COLO829 (cell line): ENCODE measurements at places on chromosomes 11 and 22.
A peak's percentile ranks its signal among the peaks of the same experiment; 100 is the strongest.

DNA sequence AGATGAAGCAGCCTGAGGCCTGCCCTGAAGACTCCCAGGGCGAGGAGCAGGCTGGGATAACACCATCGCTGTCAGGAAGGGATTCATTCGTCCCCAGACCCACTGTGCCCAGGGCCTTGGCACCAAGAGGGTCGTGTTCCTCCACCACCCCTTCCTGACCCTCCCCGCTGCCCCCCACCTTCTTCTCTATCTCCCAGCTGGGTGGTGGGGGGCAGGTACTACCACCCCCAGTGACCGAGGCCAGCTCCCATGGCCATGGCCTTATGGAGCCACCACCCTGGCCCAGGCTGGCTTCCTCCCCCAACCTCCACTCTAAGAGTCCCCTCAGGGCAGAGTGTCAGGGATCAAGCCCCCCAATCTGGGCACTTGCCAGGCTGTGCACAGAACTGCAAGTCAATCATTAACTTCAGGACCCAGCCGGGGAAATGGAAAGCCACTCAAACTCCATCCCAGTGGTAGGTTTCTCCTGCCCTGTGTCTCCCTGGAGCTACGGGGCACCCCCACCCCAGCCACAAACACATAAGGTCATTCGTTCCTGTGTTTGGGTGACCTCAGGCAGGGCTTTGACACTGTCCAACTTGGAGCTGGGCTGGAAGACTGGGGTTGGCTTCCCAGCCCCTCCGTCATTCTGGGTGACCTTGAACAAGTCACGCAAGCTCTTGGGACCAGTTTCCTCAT is 33.3 kb upstream of the WNT11 start:
- no peak for DNase-seq

- no peak for DNase-seq
These were observed 34.7 kb downstream of the MUC15 start for GRCh38 chr11:26537341-26537740.

- DNase-seq: no peak
These were observed 35.2 kb upstream of the RIC3 start for GRCh38 chr11:8204025-8204424.

- no peak for DNase-seq
These were observed 49.4 kb downstream of the MAML2 start for GRCh38 chr11:96293598-96294021.

DNA sequence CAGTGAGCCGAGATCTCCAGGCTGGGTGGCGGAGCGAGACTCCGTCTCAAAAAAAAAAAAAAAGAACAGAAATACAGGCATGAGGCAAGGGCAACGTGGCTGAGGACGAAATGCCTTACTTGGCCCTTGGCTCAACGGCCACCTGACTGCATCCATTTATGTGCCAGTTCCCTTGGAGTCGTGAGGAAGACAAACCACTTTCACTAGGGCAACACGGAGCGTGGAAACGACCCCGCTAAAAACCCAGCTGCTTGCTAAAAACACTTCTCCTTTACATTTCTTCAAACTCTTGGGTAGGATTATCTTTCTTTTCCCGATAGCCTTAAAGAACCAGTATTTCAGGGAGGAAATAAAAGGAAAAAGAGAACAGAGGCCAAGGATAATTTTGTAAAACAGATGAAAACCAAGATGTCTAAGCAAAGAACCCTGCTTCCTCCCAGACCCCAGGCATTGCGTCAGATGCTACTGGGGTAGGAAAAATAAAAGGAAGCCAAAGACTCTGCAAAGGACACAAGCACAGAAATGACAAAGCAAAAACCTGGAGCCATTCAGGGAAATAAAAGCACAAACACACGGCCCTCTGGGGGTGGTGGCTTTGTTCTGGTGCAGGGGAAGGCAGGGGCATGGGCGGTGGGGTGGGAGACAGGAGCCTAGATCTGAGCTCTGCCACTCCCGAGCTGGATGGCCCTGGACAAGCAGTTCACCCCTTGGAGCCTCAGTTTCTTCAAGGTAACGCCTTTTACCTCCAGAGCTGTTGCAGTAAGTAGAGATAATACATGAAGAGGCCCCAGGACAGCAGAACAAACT is 37.0 kb downstream of the PC start:
- DNase-seq: no peak

GRCh38 chr22:41364955-41365354 is 16.8 kb upstream of the TEF start:
- no peak for DNase-seq

DNA sequence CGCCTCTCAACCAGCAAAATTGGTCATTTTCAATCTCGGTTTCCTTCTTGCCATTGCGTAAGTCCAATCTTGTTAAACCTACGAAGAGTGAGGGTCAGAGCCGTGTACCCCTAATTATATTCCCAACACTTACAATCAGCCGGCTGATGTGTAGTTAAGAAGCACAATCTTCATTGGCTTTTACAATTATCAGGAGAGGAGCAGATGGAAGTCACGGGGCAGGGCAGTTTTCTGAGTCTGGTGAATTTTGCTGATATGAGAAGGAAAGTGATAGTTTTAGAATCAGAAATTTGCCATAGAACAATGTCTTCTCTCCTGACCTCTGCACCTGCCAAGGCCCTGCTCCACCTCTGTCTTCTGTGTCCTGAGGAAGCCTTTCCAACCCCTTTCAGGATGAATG is 35.0 kb upstream of the ATXN10 start:
- no peak for DNase-seq

GRCh38 chr22:23215294-23216241 is 35.3 kb downstream of the BCR start:
- no peak for DNase-seq

DNA sequence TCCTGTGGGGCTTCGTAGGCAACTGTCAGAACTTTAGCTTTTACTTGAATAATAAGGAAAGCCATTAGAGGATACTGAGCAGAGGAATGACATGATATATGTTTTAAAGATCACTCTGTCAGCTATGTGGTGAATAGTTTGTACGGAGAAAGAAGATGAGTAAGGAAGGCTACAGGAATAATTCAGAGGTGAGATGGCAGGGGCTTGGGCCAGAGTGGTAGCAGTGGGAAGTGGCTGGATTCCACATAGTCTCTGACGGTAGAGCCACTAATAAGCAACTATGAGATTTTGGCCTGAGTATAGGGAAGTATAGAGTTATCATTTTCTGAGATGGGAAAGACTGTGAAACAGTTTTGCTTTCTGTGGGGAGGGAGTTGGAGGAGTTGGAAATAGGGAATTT is 93.9 kb upstream of the MTMR2 start:
- no peak for DNase-seq

DNA sequence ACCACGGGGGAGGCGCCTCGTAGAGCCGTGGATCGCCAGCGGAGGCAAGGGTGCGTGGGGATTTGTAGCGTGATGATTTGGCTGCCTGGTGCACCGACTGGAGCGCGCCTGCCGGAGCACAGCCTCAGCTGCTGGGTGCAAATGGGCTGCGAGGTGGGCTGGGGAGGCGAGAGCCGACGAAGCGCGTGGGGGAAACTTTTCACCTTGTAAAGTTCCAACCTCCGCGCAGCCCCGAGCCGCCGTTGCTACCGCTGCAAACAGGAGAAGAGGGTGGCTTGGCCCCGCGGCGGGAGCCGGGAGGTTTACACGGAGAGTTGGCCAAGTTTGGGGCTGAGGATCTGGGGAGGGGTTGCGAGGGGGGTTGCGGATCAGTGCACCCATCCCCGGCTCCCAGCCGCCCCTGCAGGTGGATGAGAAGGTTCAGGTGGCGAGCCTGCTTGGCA is 528 bp downstream of the FAT3 start:
- DNase-seq: no peak

DNA sequence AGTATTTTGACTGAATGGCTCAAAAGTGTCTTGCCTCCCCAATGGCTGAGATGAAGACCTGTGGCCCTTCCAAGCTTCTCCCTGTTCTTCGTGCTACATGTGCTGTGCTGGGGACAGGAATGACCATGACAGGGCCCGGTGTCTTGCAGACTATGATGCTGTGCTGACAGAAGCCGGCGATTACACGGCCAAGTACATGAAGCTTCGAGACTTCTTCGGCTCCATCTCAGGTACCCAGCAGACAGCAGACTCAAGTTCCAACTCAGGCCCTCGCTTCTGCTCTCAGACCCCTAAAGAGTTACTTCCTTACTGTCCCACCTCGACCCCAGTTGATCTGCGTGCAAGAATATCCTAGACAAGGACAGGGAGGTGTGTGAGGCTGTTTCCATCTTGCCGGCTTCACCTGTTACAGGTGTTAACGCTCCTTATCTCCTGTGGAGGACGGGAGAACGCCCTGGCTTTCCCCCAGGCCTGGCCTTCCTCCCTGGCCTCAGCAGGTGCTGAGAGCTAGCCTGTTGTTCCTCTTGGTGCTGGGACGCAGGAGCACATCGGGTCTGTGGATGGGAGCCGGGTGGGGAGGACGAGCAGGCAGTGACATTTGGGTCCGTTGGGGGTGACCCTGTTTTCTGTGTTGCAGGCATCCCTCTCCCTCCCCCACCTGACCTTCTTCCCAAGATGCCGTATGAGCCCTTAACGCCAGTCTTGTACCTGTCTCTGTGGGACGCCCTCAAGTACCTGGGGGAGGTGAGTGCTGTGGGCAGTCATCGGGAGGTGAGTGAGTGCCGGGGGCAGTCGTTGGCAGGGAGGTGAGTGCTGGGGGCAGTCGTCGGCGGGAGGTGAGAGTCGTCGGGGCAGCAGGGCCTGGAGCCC is 38.1 kb downstream of the GLB1L2 start:
- no peak for DNase-seq

GRCh38 chr11:36330411-36330810 is 34.3 kb downstream of the PRR5L start:
- DNase-seq: no peak

GRCh38 chr11:130625578-130626306 is 177.3 kb downstream of the ADAMTS15 start:
- DNase-seq: no peak

DNA sequence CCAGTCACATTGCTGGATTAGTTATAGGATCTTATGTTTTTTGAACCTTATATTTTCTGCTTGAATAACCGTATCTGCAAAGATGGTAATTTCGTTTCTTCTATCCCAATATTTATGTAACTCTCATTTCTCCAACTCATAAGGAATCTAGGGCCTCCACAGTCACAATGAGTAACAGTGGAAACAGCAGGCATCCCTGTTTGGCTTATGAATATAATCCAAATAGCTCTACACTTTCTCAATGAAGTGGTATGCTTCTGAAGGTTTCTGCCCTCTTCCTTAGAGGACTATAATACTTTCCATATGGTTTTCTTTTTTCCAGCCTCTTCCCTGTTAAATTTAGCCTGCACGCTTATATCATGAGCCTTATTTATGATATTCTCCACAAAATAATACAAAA is 16.5 kb downstream of the ATP6V1E1 start:
- DNase-seq: no peak

DNA sequence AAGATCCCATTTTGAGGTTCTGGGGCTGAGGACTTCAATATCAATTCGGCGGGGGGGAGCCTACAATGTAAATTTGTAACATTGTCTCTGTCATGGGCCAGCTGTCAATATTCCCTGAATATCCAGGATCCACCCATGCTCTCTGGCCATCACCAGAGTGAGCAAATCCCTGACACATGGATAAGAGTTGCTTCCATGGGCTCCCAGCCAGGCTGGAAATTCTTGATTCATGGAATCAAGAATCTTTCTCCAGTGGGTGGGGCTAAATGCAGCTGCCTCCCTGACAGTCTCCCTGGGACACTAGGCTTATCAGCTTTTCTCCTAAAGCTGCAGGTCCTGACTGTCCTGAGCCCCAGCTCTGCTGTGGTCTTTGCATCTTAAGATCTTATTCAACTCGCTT is 86.9 kb upstream of the IGLL5 start:
- DNase-seq: no peak

GRCh38 chr11:14186046-14186775 is 172.8 kb downstream of the RRAS2 start:
- no peak for DNase-seq

DNA sequence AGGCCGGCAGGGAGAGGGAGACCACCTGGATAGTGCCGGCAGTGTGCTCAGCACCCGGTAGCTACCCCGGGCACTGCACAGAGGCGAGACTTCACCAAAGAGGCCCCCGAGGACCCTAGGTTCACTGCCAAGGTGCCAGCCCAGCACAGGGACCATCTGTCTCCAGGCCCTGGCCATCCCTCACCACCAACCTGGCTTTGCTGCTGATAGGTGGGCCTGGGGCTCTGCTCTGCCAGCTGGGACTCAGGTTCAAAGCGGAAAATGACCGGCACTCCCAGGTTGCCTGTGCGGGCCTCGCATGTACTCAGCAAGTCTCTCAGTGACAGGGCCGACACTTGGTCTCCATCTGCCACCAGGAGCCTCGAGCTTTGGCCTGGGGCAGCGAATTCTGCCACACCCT is 812.2 kb downstream of the BRD1 start:
- no peak for DNase-seq

GRCh38 chr11:8732748-8733241 is 50.2 kb downstream of the RPL27A start:
- DNase-seq: peak; percentile 40

GRCh38 chr11:60966890-60967289 is 4.6 kb upstream of the CD6 start:
- DNase-seq: no peak
